ENCODE measurements at places on chromosomes 11 and 22. TPM values are rescaled to one million over a fixed set of nuclear protein-coding genes. Genes with fewer than 3 reads are reported as not detected.

Gene SLC22A9
- total RNA-seq = not detected

Gene MAML2
- 8.0 TPM for total RNA-seq

Gene SNX32
- total RNA-seq = 4.0 TPM

Gene ART5
- 0.34 TPM for total RNA-seq

Gene NUP98
- total RNA-seq = 61.0 TPM

Gene MS4A4E
- total RNA-seq = not detected

Gene BIRC2
- 39.1 TPM for total RNA-seq

Gene MPEG1
- not detected for total RNA-seq

Gene NCF4
- not detected for total RNA-seq

Gene RGL4
- not detected for total RNA-seq

Gene SAA4
- not detected for total RNA-seq

Gene LUZP2
- total RNA-seq = 0.32 TPM

Gene DAGLA
- 1.9 TPM for total RNA-seq

Gene FOSL1
- 3.9 TPM for total RNA-seq

Gene TECTA
- 1.0 TPM for total RNA-seq

Gene CBLIF
- total RNA-seq = not detected

Gene TRIM6
- total RNA-seq = 2.5 TPM

Gene GATD1
- 20.8 TPM for total RNA-seq

Gene DYNC2H1
- 61.2 TPM for total RNA-seq

Data from bronchial smooth muscle cell (primary cell).